ENCODE measurements at places on chromosomes 12 and 14.

GRCh38 chr12:29519585-29520182 lies 22.2 kb upstream of the OVCH1 start:
- no peak for DNase-seq

DNA sequence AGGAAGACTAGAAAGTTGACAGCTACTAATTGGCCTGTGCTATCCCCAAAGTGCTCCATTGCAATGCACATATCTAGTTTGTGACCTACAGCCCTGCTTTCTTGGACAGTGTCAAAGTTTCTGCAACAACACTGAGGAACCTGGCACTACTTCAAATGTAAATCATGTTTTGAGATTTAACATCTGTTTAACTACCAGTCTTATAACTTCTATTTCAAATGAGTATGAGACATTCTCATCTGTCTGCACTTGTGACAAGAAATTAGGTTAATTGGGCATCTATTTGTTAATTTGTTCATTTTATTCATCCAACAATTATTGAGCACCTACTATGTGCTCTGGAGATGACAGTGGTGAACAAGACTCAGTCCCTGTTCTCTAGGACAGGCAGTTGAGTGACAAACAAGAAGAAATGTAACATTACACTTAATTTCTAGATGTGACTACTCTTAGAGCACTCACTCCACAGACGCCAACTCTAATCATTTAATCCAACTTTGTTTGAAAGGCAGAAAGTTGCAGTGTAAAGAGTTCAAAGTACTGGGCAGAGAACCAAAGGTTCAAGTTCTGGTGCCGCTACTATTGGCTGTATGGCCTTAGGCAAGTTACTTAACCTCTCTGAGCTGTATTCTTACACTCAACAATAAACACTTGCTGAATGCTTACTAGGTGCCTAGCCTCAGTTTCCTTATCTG lies 74.8 kb downstream of the HECTD4 start:
- DNase-seq, result no peak

DNA sequence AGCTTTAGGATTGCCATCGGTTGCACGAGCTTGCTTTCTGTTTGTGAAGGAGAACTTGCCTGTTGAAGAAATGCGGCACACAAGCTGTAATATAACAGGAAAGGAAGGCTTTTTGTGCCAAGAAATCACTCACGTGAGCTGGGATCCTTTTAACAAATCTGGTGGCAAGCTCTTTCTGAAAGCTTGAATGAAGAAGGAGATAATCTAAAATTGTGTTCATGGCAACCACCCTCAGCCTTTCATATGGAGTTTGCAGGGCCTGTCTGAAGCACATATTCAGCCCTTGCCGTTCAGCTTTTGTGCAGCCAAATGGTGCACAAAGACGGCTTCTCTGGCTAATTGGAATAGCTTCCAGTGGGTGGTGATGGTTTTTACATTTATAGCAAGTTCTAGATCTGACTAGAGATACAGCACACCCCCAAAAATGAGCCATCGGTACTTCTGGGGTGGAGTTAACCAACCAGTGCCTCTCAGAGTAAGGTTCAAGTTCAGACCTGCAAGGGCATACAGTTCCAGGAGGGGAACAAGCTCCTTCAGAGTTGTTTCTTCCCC lies 107.4 kb downstream of the AEBP2 start:
- DNase-seq, result no peak

GRCh38 chr14:88270776-88271175 lies 52.3 kb downstream of the KCNK10 start:
- no peak for DNase-seq

- DNase-seq, result no peak
Observed at GRCh38 chr12:124440841-124441381, 126.5 kb downstream of the NCOR2 start.

DNA sequence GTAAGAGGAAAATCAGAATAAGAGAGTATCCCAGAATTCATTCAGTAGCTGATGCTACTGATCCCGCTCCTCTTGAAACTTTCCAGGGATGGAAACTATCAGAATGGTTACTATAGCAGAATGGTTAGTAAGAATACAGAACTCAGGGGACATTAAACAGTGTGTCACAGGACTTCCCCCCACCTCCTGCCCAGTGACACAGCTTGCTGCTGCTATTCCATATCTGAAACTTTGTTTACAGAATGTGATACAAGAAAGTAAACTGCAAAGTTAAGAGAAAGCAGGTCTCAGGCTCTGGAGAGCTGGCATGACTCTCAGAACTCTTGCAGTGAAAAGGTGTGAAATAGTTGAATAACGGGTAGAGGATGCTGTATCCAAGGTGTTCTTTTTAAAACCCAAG lies 3.4 kb downstream of the SPX start:
- DNase-seq, result no peak

GRCh38 chr12:109779382-109779781 lies 53.8 kb downstream of the TRPV4 start:
- DNase-seq, result no peak

DNA sequence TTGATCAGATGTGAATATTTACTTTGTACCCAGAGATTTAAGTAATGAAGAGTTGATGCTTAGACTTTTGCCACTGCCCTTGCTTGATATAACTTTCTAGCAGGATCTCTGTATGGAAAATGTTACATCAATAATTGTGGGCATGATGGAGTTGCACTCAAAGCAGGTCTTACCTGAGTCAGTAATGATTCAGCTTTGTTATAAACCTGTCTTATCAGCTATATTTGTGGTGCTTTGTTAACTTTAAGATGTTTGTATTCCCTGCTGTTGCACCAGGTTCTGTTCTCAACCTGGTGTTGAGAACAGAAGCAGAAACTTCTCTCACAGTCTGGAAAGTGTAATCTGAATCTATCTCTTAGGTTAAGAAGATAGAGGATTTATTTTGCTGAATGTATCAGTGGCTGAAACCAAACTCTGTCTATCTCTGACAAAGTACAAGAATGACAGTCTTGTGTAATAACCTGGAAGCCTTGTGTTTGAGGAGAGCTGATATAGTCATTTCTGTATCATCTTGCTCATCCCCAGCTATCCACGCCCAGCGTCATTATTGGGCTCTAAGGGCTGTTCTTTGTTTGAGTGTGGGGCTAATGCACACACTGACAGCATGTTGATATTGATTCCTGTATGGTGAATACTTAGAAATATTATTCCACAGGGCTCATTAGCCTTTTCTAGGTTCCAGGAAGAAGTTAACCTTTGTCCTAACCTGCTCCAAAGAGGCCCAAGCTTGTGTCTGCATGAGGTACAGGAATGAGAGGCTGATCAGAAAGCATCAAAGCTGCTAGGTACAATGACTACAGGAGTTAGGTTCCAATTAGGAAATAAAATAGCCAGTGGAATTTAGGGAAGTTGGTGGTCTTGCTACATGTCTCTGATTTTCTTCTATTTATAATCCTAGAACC lies 3.6 kb downstream of the AKAP6 start:
- no peak for DNase-seq

- DNase-seq, result no peak
Observed at GRCh38 chr12:27780612-27781408, 774 bp upstream of the MANSC4 start.

- DNase-seq, result no peak
Observed at GRCh38 chr12:123794027-123794426, 31.9 kb downstream of the DNAH10 start.

GRCh38 chr12:49476091-49476490 lies 62.7 kb upstream of the KCNH3 start:
- no peak for DNase-seq

- DNase-seq, result no peak
Observed at GRCh38 chr14:91237219-91237618, 7.3 kb downstream of the GPR68 start.

GRCh38 chr12:122227341-122227740 lies 1.5 kb upstream of the DIABLO start:
- DNase-seq, result no peak

DNA sequence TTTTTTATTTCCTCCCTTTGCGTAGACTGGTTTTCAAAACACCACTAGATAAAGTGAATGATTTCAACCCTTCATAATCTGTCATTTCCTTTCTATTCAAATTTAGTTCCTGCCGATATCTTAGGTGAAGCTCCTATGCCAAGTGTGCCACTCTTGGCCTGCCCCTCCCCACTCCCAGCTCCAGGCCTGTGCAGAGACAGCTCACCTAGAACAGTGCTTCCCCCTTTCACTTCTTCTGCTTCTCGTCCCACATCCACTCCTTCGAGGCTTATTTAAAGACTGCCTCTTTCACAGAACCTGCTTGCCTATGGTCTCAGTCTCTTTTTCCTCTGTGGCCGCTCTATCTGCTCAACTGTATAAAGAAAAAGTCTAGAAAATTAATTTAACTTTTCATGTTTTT lies 473.8 kb downstream of the RAD51B start:
- no peak for DNase-seq
